LNCaP clone FGC (cell line): ENCODE measurements at places on chromosomes 3 and 15.

GRCh38 chr3:23548706-23549105 is 257.0 kb upstream of the UBE2E1 start:
- no peak for DNase-seq

GRCh38 chr3:72338082-72338941 is 509.9 kb downstream of the SHQ1 start:
- no peak for DNase-seq

- no peak for DNase-seq
These were observed 41.6 kb downstream of the PIK3CA start for GRCh38 chr3:179189759-179190158.

- no peak for DNase-seq
These were observed 61.2 kb downstream of the CD200 start for GRCh38 chr3:112394003-112394640.

GRCh38 chr3:13023235-13023970 is 49.8 kb downstream of the IQSEC1 start:
- no peak for DNase-seq

GRCh38 chr3:4587061-4587837 is 94.1 kb downstream of the ITPR1 start:
- DNase-seq, result no peak

- DNase-seq, result peak; percentile 23
These were observed 39.3 kb upstream of the TRA2B start for GRCh38 chr3:185976977-185977678.

DNA sequence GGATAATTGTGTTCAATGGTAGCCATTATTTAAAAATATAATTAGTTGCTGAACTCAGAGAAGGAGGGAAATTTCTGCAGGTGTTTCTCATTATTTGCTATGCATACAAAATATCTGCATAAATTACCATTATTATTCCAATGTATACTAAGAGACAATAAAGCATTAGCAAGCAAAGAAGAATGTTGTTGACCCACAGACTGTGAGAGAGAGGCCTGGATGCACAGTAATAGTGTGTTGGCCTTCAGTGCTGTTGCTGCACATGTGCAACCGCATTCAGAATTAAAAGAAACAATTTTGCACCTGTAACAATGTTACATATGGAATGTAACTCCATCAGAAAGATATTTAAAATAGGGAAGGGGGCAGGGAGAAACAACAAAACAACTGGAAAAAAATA is 155.6 kb upstream of the KCNH8 start:
- DNase-seq, result no peak

DNA sequence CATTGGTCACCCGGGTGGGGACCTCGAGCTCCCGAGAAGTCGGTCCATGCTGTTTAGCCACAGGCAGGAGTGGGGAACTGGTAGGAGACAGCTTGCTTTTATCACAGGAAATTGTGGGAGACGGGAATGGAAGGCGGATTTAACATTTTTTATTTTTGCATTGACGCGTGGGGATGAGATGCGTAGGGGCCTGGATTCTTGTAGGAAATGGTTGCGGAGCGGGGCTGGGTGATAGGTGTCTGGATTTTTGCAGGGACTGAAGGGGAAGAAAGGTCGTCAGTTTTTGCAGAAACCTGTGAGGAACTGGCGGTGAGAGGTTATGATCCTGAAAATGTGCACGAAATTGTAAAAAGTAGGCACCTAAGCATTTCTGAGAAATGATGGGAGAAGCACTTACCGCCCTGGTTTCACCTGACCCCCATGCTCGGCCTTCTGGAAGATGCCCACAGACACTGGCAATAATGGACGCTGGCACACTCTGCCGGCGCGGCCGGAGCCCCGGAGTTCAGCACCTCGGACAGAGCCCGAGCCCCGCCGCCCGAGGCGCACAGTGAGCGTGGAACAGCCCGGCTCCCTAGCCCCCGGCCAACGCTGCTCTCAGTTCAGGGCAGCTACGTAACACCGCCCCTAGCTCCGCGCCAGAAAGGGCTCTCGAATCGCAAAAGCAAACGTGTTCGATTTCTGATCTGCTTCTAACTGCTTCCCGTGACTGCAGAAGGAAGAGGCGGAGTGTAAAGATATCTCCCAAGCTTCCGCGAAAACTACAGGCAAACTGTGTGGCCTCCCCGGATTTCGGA is 928 bp downstream of the ANKRD34C start:
- no peak for DNase-seq

GRCh38 chr3:55014081-55014480 is 86.2 kb upstream of the LRTM1 start:
- no peak for DNase-seq

- DNase-seq, result no peak
These were observed 101.0 kb upstream of the THBS1 start for GRCh38 chr15:39479911-39480310.

- DNase-seq, result no peak
These were observed 166.6 kb downstream of the PLD1 start for GRCh38 chr3:171643681-171644080.

DNA sequence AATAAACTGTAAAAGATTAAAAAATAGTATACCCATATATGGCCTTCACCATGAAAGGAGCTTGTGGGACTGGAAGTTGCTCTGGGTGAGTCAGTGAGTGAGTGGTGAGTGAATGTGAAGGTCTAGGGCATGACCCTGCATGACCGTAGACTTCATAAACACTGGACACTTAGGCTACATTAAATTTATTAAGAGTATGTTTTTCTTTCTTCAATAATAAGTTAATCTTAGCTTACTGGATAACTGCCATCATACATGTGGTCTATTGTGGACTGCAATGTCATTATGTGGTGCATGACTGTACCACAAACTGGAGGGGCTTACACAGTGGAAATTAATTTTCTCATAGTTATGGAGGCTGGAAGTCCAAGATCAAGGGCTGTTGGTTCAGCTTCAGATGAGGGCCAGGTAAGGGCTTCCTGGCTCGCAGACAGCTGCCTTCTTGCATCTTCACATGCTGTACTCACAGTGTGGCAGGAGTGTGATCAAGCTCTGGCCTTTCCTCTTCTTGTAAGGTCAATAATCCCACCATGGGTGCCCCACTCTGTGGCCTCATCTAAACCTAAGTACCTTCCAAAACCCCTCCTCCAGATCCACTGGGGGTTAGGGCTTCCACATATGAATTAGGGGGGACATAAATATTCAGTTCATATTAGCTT is 40.8 kb upstream of the PRR23E start:
- no peak for DNase-seq

- DNase-seq, result no peak
These were observed 58.3 kb downstream of the SLCO3A1 start for GRCh38 chr15:91911844-91912243.

DNA sequence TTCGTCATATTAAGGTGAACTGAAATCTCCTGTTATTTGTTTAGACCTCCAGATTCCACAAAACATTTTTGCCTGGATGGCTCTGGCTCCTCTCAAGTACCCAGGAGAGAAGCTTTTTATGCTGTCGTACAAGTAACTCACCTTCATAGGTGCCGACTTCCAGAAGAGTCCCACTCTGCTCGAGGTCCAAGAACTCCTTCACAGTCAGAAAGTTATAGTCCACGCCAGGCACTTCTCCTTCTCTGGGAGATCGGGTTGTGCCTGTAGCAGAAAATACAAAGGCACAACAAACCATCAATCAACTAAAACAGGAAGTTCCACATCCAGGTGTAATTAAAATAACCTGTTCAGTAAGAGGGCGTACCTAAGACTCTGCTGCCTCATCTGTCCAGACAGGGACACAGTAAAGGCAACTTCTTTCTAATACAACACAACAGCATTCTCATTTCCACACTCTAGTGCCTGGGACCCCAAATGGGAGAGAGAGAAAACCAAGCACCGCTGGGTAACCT is 545.3 kb downstream of the MAGI1 start:
- DNase-seq, result no peak

GRCh38 chr15:48569591-48570302 is 75.8 kb downstream of the FBN1 start:
- DNase-seq, result no peak

- DNase-seq, result no peak
These were observed 298 bp downstream of the BCL2L10 start for GRCh38 chr15:52112203-52112750.

- DNase-seq, result no peak
These were observed 47.2 kb upstream of the GALNT15 start for GRCh38 chr3:16127249-16127648.

GRCh38 chr3:16239086-16239770 is 25.5 kb downstream of the DPH3 start:
- DNase-seq, result peak; percentile 60

- no peak for DNase-seq
These were observed 13.3 kb upstream of the CSPG4 start for GRCh38 chr15:75725719-75726607.

- DNase-seq, result no peak
These were observed 138.7 kb downstream of the ZPLD1 start for GRCh38 chr3:102573483-102574028.

DNA sequence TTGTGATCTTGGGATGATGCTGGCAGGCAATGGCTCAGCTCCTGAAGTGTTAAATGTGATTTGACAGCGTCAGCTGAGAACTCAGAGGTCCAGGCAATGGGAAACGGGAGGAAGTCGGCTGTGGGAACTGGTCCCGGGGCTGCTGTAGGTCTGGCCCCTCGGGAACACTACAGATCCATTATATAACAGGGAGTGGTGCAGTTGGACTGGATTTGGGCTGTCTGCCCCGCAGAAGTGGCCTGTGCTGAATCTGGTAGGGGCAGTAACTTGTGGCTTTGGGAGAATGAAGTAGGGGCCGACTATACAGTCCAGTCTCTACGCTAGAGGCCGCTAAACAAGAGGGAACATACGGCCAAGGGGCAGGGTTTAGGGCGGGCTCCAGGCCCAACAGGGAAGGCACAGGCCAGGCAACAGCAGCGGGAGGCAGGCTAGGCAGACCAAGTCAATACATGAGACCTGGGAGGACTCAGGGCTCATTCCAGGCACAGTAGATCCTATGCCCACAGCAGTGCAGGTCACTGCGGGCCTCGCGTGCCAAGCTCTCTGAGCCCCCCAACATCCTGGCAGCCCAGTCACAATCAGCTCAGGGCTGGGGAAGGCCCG is 20.3 kb upstream of the IL16 start:
- no peak for DNase-seq

DNA sequence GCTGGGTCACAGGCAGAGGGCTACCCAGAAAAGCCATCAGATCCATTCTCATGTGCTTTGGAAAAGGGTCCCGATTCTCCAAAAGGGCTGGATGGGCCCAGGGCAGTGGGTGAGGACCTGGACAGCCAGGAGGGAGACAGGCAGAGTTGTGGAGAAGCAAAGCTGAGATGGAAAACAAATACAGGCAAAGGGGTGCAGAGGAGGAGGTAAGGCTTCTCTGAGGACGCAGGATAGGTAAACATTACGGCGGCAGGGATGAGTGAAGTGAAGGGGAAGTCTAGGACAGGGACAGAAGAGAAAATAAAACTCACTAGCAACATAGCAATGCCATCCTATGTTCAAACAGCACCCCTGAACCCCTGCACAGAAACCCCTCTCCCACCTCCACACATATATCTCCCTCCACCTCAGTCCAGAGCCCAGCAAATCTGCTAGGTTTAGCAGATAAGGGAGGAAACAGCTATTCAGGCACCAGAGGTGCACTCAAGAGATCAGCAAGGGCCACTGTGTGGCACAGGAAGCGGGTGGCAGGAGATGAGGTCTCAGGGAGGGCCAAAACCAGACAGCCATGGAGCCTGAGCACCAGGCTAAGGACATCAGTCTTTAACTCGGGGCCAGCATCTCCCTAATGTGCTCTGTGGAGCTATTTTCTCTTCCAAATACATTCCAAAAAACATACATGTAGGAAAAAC is 51.3 kb downstream of the HOMER2 start:
- DNase-seq, result no peak

DNA sequence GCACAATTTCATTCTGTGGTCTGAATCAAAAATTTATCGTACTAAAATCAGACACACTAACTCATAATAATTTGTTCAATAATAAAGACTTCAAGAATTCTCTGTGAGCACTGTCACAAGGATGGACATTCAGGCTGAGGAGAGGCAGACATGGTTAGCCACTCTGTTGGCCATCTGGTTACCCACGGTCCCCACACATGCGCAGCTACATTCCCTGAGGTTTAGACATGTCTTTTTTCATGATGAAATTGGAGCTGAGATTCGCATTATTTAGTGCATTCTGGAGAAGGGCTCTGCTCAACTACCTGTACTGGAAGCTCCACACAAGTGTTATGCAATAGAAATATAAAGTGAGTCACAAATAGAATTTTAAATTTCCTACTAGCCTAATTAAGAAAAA is 156.9 kb downstream of the SUCNR1 start:
- DNase-seq, result no peak

DNA sequence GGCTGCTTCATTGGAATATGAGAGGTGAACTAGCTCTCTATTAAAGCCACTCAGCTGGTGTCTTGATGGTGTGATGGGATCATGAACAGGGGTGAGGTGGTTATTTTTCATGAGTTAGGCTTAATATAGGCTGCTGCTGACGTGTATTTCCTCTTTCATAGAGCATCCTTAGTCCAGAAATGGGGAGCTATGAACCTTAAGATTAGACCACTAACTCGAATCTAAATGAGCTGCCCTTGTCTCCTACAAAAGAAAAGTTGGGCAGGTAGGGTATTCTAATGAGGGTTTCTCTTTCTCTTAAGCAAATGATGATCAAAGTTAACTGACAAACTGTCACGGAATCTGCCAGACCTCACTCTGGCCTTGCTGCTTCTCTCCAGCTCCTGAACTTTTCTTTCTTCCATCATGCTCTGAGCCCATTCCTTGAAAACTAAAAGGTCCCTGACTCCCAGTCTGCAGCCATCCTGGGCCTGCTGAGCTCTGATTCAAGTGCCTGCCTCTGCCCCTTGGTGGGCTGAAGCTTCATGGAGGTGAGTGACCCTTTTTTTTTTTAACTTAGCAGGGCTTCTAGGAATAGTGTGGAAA is at the start of gene TRIM69:
TSS of gene TRIM69 (plus strand) at position 348 of the 585 bp plus-strand sequence. CDS start at position 525, 177 bp downstream.
- no peak for DNase-seq

GRCh38 chr15:87739866-87740265 is 516.7 kb downstream of the NTRK3 start:
- DNase-seq, result no peak

- DNase-seq, result no peak
These were observed 8.7 kb upstream of the SEMA3F start for GRCh38 chr3:50146316-50146901.
